ENCODE measurements at places on chromosomes 7 and 10.
A peak's percentile ranks its signal among the peaks of the same experiment; 100 is the strongest.

DNA sequence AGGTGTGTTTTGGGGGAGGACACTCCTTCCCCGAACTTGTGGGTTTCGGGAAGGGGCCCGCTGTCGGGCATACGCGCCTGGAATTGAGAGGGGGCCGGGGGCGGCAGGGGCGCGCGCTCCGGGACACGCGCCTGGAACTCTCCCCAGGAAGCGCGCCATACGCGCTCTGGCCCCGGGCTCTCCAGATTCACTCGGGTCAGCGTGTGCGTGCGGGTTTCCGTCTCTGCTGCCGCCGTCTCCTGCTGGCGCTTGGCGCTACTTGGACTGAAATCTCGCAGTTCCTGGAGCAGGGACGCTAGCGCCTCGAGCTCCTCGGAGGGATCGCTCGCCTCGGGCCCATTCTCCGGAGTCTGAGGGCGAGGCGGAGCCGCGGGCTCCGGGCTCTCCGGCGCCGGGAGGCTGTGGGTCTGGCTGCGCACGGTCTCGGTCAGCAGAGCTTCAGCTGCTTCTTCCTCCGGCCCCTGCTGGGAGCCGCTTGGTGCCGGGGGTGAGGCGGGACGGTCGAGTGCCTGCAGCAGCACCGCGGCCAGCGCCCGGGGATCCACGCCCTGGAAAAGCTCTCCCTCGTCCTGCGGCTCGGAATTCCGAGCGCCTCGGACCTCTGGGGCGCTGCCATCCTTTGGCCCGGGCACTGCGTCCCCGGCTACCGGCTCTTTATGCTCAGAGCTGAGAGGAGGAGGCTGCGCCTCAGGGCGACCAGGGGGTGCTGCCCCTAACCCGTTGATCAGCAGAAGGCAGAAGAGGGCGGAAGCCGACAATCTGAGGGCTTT, 1.1 kb downstream of the VGF start:
- no peak for DNase-seq

- no peak for DNase-seq
Observed at GRCh38 chr10:104767282-104767681, 126.2 kb downstream of the SORCS3 start.

DNA sequence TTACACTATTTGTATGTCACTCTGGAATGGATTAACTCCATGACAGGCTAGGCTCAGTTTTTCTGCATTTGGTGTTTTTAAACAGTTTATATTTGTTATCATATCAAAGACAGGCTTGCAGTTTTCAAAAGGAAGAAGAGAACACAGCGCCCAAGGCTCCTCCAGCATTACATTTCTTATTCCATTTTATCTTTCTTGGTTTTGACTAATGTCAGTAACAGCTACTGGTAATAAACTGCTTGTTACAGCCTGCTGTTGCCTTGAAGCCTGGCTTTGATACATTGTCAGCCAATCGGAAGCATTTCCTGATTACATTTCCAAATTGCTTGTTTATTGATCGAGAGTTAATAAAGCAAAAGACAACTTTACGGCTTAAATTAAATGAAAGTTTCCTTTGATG, 166.0 kb upstream of the MDFIC start:
- DNase-seq = no peak

- DNase-seq = peak; percentile 40
Observed at GRCh38 chr7:77415823-77416620, at the start of gene GSAP. TSS of gene GSAP (minus strand) at chr7:77416349. CDS start at chr7:77416321, 28 bp downstream.

GRCh38 chr10:64112701-64113355, 591.6 kb downstream of the REEP3 start:
- no peak for DNase-seq

DNA sequence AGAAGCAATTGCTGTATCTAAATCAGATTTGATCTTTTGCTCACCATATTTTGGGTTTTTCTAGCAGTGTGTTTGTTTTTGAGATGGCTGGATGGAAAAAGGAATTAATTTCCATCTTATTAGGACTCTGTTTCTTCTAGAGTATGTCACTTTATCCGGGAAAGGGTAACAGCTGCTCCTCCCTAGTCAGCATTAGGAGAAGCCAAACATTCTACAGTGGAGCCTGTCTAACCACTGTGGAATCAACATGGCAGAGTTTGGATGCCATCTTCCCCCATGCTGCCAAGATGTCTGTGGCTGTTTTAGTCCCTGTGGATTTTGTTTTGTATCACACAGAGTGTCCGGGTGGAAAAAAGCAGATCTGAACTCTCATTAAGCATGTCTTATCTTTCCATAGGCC, 16.0 kb upstream of the LMOD2 start:
- DNase-seq = no peak

All from NCI-H345 (cell line).